HuH-7 (cell line): ENCODE measurements at places on chromosomes 7 and 10.
A peak's percentile ranks its signal among the peaks of the same experiment; 100 is the strongest.

GRCh38 chr7:105003275-105003674 is 10.7 kb upstream of the KMT2E start:
- no peak for DNase-seq

DNA sequence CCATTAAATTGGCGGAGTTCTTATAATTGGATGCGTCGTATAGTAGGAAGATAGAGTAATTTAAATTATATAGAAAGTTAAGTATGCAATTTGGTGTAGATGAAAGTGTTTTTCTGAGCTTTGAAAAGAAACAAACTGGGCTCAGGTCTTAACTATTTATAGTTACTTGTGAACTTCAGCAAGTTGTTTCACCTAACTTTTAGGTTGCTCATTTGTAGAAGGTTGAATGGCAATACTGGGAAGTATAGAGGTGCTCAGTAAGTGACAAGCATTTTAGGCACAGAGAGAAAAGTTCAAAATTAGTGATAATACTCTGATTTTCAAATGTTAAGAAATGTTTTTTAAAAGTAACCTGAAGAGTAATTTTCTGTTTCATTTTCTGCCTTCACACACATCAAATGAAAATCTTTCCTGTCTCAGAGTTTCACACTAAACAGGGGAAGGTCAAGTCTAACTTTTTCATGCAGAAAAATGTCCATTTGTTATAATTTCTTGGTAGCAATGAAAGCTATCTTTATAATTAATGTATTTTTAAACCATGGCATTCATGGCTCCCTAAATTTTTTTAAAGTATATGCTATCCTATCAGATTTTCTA is 146.5 kb downstream of the PHF14 start:
- DNase-seq: no peak

GRCh38 chr7:144384071-144384470 is 19.4 kb downstream of the NOBOX start:
- no peak for DNase-seq

- DNase-seq: no peak
Measured at GRCh38 chr7:1054861-1055450, 10.6 kb downstream of the GPR146 start.

- DNase-seq: no peak
Measured at GRCh38 chr7:151726652-151727578, 150.0 kb downstream of the PRKAG2 start.

- DNase-seq: no peak
Measured at GRCh38 chr7:28942168-28942567, 16.0 kb downstream of the TRIL start.

DNA sequence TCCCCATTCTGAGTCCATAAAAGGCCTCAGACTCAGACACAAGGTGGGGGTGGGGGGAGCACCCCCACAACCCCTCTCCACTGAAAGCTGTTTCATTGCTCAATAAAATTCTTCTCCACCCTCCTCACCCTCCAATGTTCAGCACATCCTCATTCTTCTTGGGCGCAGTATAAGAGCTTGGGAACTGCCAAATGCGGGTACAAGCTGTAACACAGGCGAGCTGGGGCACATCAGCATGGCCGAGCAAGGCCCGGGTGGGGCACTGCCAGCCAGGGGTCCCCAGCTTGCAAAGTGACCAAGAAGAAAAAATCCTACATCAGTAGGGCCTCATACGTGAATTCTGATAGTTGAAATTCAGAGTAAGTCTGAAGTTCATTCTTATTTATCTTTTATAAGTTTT is 50.1 kb downstream of the CACUL1 start:
- no peak for DNase-seq

DNA sequence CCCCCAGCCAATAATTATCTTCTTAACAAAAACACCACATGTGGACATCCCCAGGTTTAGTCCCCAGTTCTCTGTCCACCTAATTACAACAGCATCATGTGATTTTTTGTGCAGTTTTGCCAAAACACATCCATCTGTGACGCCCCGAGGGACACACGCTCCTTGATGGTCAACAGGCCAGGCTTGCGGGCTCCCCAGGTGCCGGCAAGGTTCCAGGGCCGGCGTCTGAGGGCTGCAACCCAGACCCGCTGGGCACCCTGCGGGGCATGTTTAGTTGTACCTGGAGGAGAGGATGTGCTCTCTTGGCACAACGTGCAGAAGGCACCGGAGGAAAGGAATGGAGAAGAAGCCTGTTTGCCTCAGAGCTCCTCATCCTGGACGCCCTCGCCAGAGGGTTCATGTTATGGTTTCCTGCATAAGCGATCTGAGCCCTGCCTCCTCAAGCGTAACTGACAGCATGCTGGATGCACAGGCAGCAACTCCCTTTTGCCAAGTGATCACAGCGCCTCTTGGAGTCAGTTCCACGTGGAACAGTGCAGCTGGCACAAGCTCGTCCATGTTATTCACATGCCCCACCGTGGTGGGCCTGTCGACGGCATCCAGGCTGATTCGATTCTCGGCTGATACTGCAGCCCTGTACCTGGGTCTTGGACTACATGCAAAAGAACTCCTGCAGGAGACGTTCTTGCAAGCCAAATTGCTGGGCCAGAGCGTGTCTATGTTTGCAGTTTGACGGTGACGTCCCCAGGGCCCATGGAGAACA is 41.6 kb downstream of the JAKMIP3 start:
- no peak for DNase-seq

DNA sequence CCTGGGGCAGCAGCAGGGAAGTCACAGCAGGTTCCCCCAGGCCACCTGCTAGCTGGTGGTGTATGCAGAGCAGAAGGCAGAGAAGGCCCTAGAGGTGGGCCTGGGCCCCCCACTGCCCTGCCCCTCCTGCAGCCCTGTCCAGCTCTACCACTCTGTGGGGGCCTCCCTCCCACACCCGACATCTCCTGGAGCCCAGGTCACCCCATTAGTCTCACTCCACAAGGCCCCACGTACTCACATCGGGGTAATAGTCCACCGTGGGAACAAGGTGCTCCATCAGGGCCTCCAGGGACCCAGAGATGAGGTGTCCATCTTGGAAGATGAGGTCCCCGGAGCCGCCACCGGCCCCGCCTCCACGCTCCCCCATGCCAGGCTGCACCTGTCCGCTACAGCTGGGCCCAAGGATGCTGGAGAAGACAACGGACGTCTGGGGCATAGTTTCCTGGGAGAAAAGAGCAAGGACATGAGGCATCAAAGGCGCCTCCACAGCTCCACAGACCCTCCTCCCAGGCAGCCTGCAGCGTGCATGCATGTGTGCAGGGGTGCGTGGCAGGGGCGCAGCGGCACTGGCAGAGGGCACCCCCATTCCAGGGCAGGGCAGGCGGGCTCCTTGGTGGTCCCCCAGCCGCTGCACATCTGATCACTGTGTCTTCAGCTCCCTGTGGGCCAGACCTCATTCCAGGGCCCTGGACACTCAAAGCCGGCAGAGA is 61.0 kb downstream of the RASGEF1A start:
- no peak for DNase-seq

- DNase-seq: no peak
Measured at GRCh38 chr10:109071539-109071938, 851.8 kb downstream of the XPNPEP1 start.

DNA sequence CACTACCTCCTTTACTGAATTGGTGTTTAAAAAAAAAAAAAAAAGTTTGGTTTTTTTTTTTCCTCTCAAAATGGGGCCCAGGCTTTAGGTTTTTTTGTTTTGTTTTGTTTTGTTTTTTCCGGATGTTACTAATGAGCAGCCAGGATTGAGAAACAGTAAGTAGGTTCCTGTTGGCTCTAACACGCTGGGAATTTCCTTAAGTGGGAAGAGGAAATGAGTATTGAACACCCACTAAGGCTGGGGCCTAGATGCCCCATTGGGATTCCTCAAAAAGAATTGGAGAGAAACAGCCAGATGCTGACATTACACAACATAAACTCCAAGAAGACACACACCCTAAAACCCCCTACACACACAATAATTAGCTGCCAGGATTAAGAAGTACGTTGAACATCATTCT is 102.2 kb upstream of the NANOS1 start:
- DNase-seq: no peak

- DNase-seq: no peak
Measured at GRCh38 chr10:68796605-68797004, 30.7 kb upstream of the STOX1 start.

GRCh38 chr10:35949811-35950211 is 307.7 kb upstream of the FZD8 start:
- DNase-seq: no peak

DNA sequence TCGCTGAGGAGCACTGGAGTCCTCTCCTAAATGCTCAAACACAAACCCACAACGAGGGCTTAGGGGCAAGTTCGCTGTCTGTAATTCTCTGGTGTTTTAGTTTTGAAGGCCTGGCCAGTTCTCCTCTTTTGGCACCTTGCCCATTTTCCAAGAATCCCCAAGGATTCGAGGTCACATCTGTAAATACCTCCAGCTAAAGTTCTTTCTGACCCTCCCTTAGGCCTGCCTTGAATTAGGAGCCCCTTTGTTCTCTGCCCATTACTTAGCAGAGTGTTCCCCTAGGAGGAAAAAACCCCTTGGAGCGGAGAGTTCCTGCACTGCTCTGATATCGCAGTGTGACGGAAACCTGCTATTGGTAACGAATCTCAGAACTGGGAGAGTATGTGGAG is 743 bp upstream of the PYROXD2 start:
- no peak for DNase-seq

GRCh38 chr10:44126291-44126717 is 258.6 kb downstream of the CXCL12 start:
- no peak for DNase-seq

GRCh38 chr7:118372530-118372929 is 148.0 kb downstream of the ANKRD7 start:
- no peak for DNase-seq

- DNase-seq: no peak
Measured at GRCh38 chr7:44667190-44667589, 60.8 kb downstream of the OGDH start.

DNA sequence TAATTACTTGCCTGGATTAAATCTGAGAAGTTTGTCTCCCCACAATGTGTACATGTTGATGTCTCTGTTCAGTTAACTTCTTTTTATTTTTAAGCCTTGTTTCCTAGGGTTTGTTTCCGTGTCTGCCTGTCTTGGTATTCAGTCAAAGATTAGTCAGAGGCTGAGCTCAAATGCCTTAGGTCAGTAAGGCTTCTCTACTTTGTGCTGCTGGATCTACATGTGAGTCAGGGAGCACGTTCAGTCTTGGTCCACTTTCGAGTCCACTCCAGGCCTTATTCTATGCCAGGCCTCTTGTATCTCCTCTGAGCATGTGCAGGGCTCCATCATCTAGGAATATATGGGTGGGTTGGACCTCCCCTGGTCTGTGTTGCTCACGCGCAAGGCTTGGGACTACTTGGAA is 93.3 kb upstream of the FZD8 start:
- no peak for DNase-seq

GRCh38 chr10:29730458-29730857 is 95.7 kb upstream of the SVIL start:
- no peak for DNase-seq

- no peak for DNase-seq
Measured at GRCh38 chr7:94055963-94056362, 51.8 kb upstream of the BET1 start.

- no peak for DNase-seq
Measured at GRCh38 chr10:99975942-99976809, 33.6 kb downstream of the DNMBP start.

DNA sequence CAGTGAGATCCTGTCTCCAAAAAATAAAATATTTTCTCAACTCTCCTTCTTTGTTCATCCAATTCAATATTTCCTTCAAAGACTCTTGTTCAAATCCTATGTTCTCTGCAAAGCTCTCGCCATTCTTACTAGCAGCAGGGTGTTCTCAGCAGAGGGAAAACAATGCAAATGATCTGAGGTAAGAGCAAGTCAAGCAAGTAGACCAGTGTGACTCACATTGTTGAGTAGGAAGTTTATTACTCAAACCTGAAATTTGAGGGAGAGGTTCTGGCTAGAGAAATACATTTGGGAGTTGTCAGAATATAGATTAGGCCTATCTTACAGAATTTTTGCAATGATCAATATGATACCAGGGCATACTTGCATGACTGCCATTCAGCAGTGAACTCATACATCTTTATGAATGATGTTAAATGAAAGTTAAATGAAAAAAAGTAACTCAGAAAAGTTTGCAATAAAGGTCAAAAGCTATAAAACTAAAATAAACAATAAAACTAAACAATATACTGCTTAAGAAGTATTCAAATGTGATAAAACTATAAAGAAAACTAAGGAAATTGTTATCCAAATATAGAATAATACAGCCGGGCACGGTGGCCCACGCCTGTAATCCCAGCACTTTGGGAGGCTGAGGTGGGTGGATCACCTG is 5.8 kb downstream of the IDE start:
- DNase-seq: no peak

DNA sequence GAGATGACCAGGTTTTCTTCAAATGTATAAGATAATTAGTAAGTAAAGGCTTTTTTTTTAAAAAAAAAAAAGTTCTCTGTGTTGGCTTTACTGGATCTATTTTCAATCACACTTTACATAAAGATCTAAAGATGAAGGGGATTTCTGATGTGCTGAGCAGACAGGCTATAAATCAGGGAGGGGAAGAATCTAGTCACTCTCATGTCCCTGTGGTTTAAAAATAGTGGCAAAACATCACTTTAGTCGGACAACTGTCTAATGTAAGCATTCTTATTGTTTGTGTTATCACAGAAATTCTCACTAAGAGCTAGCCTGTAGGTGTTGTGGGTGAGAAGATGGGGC is 132.7 kb downstream of the ICA1 start:
- DNase-seq: no peak

GRCh38 chr7:45973725-45974532 is 52.9 kb upstream of the IGFBP3 start:
- DNase-seq: peak; percentile 20

- no peak for DNase-seq
Measured at GRCh38 chr10:79179164-79179956, 110.6 kb downstream of the ZMIZ1 start.

GRCh38 chr7:108479118-108479517 is 22.9 kb upstream of the NRCAM start:
- DNase-seq: no peak

- DNase-seq: no peak
Measured at GRCh38 chr7:134044682-134045081, 82.5 kb upstream of the LRGUK start.

GRCh38 chr7:30659312-30659711 is 22.9 kb downstream of the CRHR2 start:
- no peak for DNase-seq

DNA sequence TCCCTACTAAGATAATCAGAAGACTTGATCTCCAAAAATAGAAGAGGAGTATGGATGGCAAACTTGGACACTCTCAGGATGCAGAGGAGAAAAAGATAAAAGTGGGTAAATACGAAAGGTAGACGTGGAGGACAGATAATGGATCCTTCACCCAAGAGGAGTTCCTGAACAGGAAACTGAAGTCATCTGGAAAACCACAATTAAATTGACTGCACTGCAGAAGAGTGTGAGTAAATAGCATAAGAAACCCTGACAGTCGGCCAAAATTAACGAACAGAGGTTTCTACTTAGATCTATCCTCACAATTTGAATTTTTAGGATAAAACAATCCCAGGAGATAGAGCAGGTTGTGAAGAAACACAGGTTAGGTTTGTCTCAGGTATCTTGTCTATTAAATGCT is 70.5 kb downstream of the SDK1 start:
- DNase-seq: no peak

- no peak for DNase-seq
Measured at GRCh38 chr10:23325132-23325531, 19.5 kb downstream of the C10orf67 start.

DNA sequence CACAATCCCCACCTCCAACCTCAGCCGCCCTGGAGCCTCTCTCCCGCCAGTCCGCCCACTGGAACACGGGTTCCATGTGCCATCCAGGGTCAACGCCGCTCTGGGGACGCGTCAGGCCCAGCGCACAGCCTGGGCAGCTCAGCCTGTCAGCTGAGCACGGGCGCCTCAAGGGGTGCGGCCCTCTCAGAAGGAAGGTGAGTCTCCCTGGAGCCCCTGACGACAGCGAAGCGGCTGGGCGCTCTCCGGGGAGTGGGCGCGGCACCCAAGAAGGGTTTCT is 1.2 kb upstream of the SLC18A3 start:
- DNase-seq: no peak
